GM13977 (cell line): ENCODE measurements at places on chromosomes 12 and 14.

DNA sequence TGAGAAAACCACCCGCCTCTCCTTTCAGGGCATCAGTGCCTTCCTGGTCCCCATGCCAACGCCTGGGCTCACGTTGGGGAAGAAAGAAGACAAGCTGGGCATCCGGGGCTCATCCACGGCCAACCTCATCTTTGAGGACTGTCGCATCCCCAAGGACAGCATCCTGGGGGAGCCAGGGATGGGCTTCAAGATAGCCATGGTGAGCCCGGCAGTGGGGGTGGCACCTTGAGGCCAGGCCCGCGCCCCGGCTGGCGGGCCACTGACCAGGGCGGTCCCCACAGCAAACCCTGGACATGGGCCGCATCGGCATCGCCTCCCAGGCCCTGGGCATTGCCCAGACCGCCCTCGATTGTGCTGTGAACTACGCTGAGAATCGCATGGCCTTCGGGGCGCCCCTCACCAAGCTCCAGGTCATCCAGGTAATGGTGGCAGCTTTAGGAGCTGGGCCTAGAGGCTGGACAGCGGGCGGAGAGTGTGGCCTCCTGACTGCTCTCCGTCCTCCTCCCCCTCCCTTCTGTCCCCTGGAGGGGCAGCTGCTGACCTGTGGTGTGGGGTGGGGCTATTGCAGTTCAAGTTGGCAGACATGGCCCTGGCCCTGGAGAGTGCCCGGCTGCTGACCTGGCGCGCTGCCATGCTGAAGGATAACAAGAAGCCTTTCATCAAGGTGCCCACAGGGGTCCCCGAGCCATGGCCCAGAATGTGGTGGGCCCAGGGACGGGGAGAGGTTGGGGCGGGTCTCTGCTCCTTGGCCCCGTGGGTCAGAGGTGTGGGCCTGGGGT, 12.8 kb downstream of the ACADS start:
- DNase-seq: no peak

DNA sequence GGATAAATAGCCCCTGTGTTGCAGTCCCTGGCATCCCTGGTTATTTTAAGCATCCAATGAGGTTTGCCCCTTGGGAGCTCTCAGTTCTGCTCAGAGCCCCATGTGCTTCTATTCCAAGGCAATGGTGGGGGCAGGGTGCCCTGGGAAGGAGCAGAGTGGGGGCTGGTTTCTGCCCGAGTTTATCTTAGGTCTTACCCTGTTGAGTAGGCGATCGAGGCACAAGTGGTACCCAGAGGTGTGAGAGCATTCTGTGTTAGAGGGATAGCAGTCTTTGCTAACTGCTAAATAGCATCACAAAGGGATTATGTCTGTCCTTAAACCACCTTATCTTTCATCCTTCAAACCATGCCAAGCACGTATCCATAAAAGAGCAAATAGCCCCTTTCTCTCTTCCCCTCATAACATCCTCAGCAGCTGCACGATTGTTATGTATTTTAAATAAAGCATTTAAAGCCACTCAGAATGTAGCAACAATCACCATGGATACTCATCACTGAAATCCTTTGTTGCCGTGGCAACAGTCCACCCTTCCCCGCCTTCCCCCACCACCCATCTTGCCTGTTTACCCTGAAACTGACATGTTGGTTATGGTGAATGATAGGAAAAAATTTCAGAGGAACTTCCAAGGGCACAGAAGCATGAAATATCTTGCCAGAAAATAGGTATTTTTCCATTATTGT, 139.3 kb downstream of the PTPN11 start:
- no peak for DNase-seq

DNA sequence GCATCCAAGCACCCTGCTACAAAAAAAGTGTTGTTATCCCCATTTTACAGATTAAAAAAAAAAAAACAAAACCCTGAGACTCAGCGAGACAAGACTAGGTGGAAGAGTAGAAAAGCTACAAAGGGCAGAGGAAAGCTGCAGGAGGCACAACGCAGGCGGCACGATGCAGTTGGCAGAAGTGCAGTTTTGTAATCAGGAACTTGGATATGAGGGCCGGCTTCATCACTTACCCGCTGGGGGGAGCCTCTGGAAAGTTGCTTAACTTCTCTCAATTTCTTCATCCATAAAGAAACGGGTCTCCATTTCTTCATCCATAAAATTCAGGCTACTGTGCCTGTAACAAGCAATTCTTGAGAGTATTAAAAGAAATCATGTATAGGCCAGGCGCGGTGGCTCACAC, 33.1 kb upstream of the CCDC60 start:
- DNase-seq: no peak

- DNase-seq: peak; percentile 81
Observed at GRCh38 chr12:55930771-55931316, at the start of gene DGKA. Gene DGKA (plus strand): TSS chr12:55931162. CDS start chr12:55936504, 5,342 bp downstream.

- DNase-seq: no peak
Observed at GRCh38 chr14:59148334-59148900, 40.0 kb upstream of the DAAM1 start.
